ENCODE measurements at places on chromosomes 5 and 9. TPM values are rescaled to one million over a fixed set of nuclear protein-coding genes. Genes with fewer than 3 reads are reported as not detected.

DNA sequence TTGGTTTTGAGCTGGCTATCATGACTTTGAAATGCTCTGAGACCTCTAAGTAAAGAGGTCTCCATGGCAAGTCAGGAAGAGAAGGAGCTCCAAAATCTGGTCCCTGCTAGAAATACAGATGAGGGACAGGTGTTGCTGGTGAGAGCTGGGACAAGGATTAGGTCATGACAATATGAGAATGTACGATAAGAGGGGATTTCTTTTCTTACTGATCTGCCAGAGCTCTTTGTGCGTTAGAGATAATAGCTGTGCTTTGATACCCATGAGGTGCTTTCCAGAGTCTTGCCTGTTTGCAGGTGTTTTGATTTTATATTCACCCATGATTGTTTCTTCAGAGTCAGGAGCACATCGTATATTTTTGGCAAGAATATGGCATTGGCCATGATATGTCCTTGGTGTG, 56.5 kb downstream of the ANKRD33B start:
- DNase-seq = no peak

GRCh38 chr5:157689942-157690689, 18.8 kb downstream of the C5orf52 start:
- DNase-seq = no peak

MRPL22 gene
- 35.6 TPM for polyA plus RNA-seq

DNA sequence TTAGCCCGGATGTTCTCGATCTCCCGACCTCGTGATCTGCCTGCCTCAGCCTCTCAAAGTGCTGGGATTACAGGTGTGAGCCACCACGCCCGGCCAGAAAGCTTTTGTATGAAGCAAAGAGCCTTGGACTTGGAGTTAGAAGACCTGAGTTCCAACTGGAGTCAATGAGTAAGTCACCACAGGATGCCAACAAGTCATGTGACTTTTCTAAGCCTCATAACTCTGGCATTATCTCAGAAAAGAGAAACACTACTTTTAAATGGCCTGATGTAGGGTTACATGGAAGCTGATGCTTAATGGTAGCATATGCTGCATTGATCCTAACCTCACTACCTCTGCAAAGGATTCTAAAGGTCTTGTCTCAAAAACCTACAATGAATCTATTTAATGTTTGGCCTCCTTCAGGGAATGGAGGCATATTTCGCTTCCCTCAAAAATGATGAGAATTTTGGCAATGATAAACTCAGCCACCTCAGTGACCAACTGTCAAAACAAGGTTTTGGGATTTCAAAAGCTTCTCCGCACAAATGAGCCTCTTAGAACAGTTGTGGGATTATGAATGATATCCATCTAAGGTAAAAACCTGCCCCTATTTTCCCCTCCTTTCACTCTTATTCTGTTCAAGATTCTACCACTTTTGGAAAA, 236.8 kb downstream of the ACTL7B start:
- no peak for DNase-seq

DNA sequence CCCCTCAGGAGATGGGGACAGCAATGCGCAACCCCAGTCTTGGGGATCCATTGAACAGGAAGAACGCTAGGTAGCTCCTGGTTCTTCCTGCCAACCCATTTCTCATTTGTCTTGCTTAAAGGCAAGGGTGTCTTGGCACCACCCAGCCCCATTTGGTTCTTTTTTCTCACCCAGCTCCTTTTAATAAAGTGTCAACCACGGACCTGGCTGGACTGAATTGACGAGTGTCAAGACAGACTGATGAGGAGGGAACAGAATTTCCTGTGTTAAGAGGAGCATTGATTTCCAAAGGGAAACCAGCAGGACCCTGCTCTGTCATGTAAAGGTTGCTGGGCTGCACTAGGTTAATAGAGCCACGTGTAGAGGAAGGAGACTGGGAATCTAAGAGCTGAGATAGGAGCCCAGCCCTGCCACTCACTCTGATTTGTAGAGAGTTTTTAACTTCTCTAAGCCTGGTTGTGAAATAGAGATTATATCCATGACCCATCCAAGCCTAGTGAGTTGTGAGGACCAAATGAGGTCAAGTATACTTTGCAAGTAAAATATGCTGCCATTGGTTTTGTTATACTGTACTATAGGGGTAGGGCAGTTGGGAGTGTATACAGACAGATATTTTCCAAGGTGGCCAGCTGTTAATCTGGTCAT, 33.7 kb downstream of the OSTF1 start:
- DNase-seq = no peak

DNA sequence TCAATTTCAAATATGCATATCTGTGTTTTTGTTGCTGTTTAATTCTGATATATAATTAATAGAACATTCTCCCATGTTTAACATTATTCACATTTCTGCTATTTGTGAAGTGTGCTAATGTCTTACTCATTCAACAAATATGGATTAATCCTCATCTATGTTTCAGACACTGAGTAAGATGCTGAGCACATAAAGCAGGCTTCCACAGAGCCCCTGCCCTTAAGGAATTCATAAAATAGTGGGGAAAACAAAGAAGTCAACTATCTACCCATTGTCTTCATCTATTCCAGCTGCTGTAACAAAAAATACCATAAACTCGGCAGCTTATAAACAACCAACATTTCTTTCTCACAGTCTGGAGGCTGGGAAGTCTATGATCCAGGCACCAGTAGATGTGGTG, 333.3 kb downstream of the SEMA5A start:
- DNase-seq = no peak

FOXD4L5 gene
- polyA plus RNA-seq = 1.5 TPM

DNA sequence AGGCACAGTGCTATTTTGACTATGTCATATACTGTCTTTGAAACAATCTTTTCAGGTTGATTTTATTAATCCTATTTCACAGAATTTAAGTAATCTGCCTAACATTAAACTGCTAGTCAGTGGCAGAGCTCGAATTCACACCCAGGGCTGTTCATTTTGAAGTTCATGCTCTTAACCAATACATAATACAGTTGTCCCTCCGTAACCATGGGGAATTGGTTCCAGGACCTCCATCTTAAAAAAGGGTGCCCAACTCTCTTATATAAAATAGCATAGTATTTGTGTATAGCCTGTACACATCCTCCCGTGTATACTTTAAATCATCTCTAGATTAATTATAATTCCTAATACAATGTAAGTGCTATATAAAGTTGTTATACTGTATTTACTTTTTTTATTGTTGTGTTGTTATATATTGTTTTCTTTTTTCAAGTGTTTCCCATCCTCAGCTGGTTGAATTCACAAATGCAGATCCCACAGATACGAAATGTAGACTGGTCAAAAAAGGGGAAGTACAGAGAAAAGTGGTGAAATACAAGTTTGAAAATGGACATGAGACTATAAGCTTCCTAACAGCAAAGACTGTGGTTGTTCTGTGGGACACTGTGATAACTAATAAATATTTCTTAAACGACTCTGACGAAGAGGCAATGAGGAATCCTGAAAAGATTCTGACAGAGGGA, 18.3 kb downstream of the RFX3 start:
- no peak for DNase-seq

DNA sequence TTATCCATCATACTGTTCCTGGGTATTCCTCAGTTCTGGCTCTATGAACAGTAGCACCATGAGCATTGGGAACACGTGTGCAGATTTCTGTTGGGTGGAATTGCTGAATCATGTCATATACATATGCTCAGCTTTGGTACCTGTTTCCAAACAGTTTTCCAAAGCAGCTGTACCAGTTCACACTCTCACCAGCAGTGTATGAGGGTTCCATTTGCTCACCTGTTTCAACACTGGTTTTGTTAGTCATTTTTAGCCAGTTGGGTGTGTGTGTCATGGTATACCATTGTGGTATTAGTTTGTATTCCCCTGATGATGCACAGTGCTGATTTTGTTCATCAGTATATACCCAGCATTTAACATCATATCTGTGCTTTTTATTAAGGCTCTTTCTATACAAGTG, 56.7 kb upstream of the ECM2 start:
- no peak for DNase-seq

MEGF10 gene
- 18.5 TPM for polyA plus RNA-seq

IRX1 gene
- polyA plus RNA-seq = 33.5 TPM

WNT8A gene
- polyA plus RNA-seq = 0.30 TPM

DNA sequence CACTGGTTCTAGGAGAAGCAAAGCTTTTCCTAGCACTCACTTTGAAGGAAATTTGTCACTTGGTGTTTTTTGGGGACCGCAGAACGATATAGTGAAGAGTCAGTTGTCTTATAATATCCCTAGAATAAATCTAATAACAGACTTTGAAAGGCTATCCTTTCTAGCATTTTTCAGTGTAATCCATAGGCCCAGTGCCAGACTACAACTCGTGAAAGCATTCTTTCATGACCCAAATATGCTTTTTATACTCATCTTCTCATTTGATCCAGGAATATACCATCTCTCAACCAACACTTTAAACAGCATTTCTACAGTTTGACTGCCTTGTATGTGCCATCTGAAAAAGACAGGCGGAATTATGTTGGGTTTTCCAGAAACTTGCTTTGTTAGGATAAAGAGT, 104.0 kb downstream of the ERCC6L2 start:
- DNase-seq = no peak

OR1J2 gene
- not detected for polyA plus RNA-seq

DNA sequence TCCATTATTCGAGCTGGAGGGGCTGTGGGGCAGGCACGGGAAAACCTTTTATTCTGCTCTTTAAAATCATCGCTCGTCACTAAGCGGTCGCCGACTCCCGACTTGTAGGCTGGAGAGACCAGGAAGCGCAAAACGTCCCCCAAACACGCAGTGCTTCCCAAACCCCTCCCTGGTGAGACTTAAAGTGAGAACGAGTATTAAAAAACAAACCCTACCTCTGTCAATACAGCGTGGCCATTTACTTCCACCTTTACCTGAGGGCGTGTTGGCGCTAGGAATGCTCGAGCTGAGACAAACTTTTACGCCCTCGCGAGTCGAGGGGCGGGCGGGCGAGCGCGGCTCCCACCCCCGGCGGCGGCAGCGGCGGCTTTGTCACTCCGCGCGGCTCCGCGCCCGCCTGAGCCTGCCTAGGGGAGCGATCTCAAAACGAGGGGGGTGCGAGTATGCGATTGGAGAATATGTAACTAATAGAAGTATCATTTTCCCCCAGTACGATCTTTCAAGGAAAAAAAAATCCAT, at the start of gene NR2F1-AS1:
Gene NR2F1-AS1 (minus strand): TSS at position 293 of the 519 bp plus-strand sequence.
- no peak for DNase-seq

KIF20A gene
- polyA plus RNA-seq = 14.0 TPM

C9orf153 gene
- polyA plus RNA-seq = 0.30 TPM

- no peak for DNase-seq
Observed at GRCh38 chr5:61678966-61679365, 346.9 kb downstream of the ZSWIM6 start.

P4HA2 gene
- polyA plus RNA-seq = 18.4 TPM

- DNase-seq = no peak
Observed at GRCh38 chr9:118644066-118644465, 725.2 kb downstream of the BRINP1 start.

- no peak for DNase-seq
Observed at GRCh38 chr5:138352722-138353559, 456 bp downstream of the KDM3B start.

DNA sequence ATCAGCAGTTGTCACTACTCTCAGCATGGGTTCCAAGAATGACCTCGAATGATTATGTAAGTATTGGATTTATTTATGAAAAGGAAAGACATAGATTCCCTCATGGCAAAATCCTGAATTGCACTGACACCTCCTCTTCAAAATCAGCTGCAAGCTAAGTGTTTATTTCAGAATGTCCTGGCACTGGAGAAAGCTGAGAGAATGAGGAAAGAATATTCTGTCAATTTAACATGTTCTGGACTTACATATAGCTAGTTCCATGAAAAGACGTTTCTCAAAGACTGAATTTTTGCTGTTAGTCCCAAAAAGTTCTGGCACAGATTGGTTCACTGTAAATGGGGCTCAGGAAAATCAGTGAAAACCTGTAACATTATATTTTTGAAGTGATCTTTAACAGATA, 120.3 kb downstream of the NREP start:
- no peak for DNase-seq

MGAT1 gene
- 74.4 TPM for polyA plus RNA-seq

GRCh38 chr5:82593481-82593880, 315.3 kb upstream of the RPS23 start:
- DNase-seq = no peak

GRCh38 chr5:56313004-56313531, 79.9 kb upstream of the ANKRD55 start:
- DNase-seq = no peak

POC5 gene
- 18.3 TPM for polyA plus RNA-seq

GRCh38 chr9:121638399-121638798, 13.0 kb upstream of the DAB2IP start:
- no peak for DNase-seq

DNA sequence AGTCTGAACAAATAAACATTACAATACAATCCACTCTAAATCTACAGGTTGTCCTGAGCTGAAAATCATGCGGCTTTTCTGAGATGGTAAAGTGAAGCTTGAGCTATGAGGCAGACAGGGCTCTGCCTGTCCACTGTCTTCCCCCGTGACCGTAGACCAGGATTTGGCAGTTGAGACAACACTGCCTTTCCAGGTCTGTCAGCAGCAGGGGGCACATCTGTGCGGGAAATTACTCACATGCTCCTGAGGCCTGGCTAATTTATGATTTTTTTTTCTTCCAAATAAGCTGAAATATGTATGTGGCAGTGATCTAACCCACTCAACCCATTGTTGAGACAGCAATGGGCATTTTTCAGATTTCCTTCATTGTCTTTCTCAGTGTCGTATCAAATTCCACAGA, 307.9 kb downstream of the FBXL7 start:
- no peak for DNase-seq

CDKN2A gene
- polyA plus RNA-seq = not detected

GRCh38 chr5:97454015-97454414, 271.0 kb upstream of the RIOK2 start:
- peak; percentile 32 for DNase-seq

GRCh38 chr9:94811074-94811473, 84.6 kb downstream of the AOPEP start:
- DNase-seq = no peak

DNA sequence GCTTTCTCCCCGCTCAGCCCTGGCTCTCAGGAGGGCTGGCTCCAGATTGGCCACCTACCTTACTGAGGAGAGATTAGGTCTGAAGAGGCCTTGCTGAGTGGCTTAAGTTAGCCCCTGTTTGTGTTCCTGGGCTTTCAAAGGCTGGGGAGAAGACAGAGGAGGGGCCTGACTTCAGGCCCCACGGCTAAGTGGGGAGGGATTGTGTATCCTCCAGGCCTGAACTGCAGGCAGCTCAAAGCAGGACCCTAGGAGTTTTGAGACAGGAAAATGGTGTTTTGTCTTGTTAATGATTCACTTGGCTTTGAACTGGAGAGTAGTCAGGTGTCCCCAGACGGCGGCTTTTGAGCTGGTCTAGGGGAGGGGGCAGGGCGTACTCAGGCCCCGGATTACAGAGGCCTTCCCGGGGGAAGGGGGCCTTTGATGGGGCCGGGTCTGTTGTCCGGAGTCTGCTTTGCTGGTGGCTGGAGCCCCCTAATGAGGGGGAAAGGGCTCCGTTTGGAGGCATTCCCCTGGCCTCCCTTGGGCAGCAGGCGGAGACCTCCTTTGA, 162.0 kb upstream of the SMIM23 start:
- no peak for DNase-seq

- no peak for DNase-seq
Observed at GRCh38 chr5:97498657-97499056, 315.6 kb upstream of the RIOK2 start.
